ENCODE measurements at places on chromosomes 1 and 21.

GRCh38 chr21:42423685-42424084, 20.0 kb downstream of the UBASH3A start:
- no peak for DNase-seq

DNA sequence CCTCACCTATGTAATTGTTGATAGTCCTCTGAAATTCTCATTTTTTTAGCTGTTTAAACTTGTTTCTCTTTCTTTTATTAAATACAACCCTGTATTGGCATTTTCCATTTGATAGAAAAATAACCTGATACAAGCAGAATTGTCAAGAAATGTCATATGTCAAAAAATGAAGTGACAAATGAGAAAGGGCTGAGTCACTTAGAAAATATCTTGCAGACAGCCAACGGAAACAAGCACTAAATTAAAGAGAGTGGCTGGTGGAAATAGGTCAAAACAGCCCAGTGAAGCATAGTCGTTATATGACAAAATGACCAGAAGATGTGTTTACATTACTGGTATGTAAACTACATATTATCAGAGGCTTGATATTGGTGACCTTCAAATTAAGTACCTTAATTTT, 484.4 kb downstream of the PLA2G4A start:
- DNase-seq: no peak

- no peak for DNase-seq
Observed at GRCh38 chr1:58802640-58803399, 19.0 kb upstream of the JUN start.

- no peak for DNase-seq
Observed at GRCh38 chr1:229287267-229287666, 16.4 kb downstream of the RAB4A start.

DNA sequence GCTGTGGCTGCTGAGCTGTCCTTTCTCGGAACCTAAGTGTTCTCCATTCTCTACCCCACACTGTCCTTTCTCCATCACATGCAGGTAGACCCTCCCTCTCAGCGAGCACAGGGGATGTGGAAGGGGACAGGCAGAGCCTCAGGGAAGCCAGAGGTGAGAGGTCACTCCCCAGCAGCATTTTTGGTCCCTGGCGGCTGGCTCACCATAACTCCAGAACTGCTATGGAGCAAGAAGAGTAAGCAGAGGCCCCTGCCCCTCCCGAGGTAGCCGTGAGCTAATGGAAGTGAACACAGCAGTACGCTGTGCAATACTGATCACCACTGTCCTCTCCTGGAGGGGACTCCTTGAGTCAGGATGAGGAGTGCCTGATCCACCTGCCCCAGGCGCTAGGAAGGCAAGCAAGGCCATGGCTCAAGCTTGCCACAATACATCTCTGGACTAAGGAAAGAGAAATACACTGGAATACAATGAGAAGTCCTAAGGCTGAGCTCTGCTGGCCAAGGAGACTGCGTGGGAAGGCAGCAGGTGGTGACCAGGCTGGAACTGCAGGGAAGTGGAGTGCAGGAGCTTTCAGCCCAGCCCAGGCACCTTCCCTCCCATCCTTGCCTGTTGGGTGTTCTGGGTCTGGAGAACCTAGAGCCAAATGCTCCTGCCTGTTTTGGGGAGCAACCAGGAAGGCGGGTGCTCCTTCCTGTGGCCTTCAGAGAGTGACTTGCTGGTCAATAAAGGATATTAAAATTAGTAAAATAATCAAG, 96.2 kb downstream of the LAMC2 start:
- DNase-seq: no peak

- DNase-seq: no peak
Observed at GRCh38 chr1:234706199-234706598, 96.2 kb upstream of the IRF2BP2 start.

DNA sequence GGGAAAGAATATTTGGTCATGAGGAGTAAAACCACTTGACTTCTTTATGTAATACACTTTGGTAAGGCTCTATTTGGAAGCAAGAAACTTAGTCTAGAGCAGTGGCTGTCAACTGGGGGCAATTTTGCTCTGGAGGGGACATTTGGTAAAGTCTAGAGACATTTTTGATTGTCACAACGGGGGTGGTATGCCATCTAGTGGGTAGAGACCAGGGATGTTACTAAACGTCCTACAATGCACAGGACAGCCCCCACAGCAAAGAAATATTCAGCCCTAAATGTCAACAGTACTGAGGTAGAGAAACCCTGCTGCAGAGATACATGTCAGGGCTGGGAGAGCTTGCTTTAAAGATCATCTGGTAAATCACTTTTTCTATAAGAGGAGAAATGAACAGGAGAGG, 13.5 kb downstream of the FUCA1 start:
- DNase-seq: no peak

- DNase-seq: no peak
Observed at GRCh38 chr1:227766653-227767277, 31.5 kb downstream of the SNAP47 start.

GRCh38 chr1:182394055-182394775, 2.6 kb upstream of the GLUL start:
- DNase-seq: no peak

GRCh38 chr1:167881786-167882185, 32.1 kb downstream of the ADCY10 start:
- DNase-seq: no peak

DNA sequence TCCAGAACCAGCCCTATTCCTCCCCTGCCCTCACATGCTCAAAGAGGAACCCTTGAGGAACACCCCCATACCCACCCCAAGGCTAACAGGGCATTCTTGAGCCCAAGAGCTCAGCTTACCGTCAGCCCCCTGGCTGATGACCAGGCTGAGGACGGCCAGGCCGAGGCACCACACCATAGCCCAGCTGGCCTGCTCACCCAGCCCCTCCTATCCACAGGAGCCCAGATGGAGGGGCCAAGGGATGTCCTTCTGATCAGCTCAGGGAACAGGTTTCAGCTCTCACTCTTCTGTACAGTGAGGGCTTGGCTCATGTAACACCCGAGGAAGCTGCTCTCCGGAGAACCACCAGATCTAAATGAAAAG, 2.2 kb downstream of the IGSF9 start:
- no peak for DNase-seq

DNA sequence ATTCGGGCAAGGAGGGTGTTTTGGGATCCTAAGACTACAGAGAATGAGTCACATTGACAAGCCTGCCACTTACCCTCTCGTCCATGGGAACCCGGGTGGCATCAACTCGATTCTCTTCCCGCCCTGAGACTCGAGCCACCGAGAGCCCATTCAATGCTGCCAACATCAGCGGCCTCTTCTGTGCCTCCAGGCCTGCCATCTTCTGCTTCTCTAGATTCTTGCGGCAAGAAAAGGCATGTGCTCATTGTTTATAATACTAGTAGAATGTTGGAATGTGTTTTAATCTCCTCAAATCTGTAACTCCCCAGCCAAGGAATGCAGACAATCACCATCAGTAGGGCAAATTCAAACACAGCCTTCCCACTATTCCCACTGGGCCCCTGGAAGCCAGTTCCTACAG, 96.9 kb downstream of the SMYD2 start:
- DNase-seq: no peak

GRCh38 chr1:227315629-227316346, 2.5 kb downstream of the CDC42BPA start:
- DNase-seq: no peak

- DNase-seq: no peak
Observed at GRCh38 chr1:234975122-234975940, 153.3 kb downstream of the TOMM20 start.

GRCh38 chr1:167100730-167101129, 6.9 kb downstream of the STYXL2 start:
- DNase-seq: no peak

DNA sequence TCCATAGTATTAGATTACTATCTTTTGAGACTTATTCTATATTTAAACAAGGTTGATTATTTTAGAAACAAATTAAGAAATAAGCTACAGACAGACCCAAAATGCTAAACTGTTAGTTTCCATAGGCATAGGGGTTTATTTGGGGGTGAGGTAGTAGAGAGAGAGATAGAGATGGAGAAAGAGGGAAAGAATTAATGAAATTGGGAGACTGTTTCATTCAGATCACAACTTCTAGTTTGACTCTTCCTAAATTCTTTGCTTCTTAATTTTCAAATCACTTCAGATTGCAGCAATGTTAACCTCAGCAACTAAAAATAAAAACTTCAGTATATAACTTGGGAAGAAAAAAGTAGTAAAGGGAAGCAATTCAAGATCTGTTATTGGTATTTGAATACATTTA, 3.4 kb downstream of the JUN start:
- DNase-seq: no peak

Data from stimulated activated CD4-positive, alpha-beta T cell treated with anti-CD3 and anti-CD28 coated beads, Interleukin-2, amount 100 ng/mL, for 48 hours (primary cell).